ENCODE measurements at places on chromosomes 2 and 18.

DNA sequence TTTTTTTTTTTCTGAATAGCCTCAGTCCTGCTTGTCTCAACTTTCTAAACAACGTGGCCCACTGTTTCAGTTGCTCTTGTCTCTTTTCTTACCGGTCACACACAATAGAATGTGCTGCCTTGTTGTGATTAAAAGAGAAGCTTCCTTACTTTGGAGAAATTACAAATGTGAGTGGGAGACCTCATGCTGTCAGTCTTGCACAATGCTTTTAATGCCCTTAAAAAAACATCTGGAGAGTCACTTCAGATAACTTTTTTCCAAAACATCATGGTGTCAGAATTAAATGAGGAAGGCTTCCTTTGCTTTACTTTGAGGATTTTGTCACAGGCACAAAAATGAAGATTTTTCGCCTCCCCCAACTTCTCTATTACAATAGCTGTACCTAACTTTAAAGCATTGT, 37.7 kb downstream of the LHCGR start:
- H3K4me1 ChIP-seq = no peaks in the 10 kb centered on the region
- H3K4me3 ChIP-seq = no peak overlapping the region
- no peak for ATAC-seq
- H3K36me3 ChIP-seq = no peaks in the 10 kb centered on the region
- no peak overlapping the region for H3K27ac ChIP-seq

DNA sequence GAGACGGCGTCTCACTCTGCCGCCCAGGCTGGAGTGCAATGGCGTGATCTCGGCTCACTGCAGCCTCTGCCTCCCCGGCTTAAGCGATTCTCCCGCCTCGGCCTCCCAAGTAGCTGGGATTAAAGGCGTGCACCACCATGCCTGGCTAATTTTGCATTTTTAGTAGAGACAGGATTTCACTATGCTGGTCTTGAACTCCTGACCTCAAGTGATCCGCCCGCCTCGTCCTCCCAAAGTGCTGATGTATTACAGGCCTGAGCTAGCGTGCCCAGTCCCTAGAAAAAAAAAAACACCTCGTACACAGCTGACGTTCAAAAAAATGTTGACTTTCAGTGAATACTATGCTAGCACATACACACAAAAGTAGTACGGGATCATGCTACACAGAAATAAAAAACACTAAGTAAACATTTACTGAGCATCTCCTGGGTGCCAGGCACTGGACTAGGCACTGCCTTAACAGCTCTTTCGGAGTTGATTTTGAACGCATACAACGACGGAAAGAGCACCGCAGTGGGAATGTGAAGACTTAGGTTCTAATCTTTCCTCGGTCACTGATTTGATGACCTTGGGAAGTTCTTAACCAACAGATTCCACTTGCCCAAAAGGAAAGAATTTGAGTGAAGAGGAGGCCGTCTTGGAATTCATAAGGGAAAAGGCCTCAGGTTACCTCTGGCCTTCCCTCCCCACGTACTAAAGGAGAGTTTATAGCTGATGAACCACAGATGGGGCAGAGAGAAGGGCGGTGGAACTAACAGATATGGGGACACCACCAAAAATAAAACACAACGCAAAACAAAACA, 1.1 kb downstream of the DNAJC27 start:
- H3K27me3 ChIP-seq = no peaks in the 10 kb centered on the region
- peak overlapping the region; percentile 100 for H3K27ac ChIP-seq
- peaks cover 20% of the 10 kb centered on the region for H3K4me1 ChIP-seq
- H3K36me3 ChIP-seq = peaks cover 9% of the 10 kb centered on the region
- H3K4me3 ChIP-seq = peak overlapping the region; percentile 96
- no peak for ATAC-seq

- H3K36me3 ChIP-seq = no peaks in the 10 kb centered on the region
- H3K4me1 ChIP-seq = no peaks in the 10 kb centered on the region
- no peak for ATAC-seq
- no peaks in the 10 kb centered on the region for H3K27me3 ChIP-seq
- H3K4me3 ChIP-seq = no peak overlapping the region
- no peak overlapping the region for H3K27ac ChIP-seq
These were observed 57.3 kb upstream of the FAM117B start for GRCh38 chr2:202577250-202578183.

- H3K27me3 ChIP-seq = no peaks in the 10 kb centered on the region
- H3K4me1 ChIP-seq = peaks cover 7% of the 10 kb centered on the region
- ATAC-seq = no peak
- peaks cover 6% of the 10 kb centered on the region for H3K36me3 ChIP-seq
- no peak overlapping the region for H3K27ac ChIP-seq
These were observed 9.1 kb downstream of the GPR155 start for GRCh38 chr2:174477759-174478158.

DNA sequence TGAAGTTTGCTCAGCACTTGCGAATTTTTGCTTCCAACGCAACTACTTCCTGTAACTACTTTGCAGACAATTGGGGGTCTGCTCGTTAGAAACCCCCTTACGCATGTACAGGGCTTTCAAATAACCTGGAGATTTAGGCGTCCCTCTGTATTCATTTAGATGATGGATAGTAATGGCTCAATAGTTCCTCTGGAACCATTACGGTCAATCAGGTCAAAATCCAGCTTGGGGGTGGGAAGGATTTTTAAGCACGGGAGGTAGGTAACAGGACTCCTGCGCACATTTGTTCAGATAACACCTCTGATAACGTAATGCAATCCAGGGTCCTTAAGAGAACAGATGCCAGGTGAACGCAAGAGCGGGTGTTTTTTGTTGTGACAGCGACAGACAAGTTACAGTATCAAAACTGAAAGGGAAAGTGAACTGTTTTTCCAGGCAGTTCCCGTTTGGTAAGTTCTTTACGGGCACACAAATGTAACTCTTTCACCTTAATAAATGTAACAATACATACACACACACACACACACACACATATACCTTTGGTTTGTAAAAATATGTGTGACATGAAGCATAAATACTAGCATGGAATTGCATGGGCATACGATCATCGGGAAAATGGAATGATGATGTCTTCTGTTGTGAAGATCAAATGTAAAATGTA, 3.8 kb upstream of the OSR1 start:
- H3K4me3 ChIP-seq = peak overlapping the region; percentile 93
- ATAC-seq = no peak
- peaks cover 48% of the 10 kb centered on the region for H3K4me1 ChIP-seq
- H3K27me3 ChIP-seq = peaks cover 67% of the 10 kb centered on the region

- H3K27ac ChIP-seq = no peak overlapping the region
- no peaks in the 10 kb centered on the region for H3K27me3 ChIP-seq
- peaks cover 57% of the 10 kb centered on the region for H3K36me3 ChIP-seq
- no peak overlapping the region for H3K4me3 ChIP-seq
These were observed 40.3 kb downstream of the SRBD1 start for GRCh38 chr2:45570671-45571334.

DNA sequence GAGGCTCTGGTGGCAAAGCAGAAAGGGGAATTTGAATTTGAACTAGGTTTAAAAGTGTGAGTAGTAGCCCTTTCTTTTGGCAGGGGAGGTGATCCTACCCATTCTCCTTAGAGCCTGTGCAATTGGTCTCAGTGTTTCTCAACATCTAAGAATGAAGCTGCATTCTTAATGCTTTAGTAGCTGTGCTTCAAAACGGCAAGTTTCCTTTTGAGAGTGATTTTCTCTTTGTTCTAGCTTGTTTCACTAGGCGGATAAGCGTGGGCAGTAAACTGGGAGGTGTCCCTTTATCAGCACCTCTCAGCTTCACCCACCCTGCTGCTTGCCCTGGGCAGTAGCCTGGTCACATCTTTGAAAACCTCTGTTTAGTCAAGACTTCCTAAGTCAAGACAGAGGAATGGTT, 6.7 kb downstream of the CRIM1 start:
- H3K27me3 ChIP-seq = peaks cover 29% of the 10 kb centered on the region
- no peak overlapping the region for H3K4me3 ChIP-seq
- H3K4me1 ChIP-seq = peaks cover 14% of the 10 kb centered on the region

DNA sequence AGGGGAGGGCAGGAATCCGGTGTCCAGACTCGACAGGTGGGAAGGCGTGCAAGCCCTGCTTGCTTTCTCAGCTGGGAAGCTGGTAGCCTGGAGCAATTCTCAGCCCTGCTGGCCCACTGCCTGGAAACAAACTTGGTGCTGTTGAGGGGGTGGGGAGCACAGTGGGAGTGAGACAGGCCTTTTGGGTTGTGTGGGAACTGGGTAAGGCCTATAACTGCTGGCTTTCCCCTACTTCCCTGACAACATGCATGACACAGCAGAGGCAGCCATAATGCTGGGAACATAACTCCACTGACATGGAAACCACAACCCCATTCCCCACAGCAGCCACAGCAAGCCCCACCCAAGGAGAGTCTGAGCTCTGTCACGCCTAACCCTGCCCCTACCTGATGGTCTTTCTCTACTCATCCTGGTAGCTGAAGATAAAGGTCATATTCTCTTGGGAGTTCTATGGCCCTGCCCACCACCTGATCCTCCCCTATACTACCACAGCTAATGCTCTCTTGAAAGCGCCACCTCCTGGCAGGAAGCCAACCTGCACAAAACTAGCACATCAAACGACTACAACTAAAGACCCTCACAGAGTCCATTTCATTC, 122.9 kb upstream of the ACVR1C start:
- peaks cover 77% of the 10 kb centered on the region for H3K36me3 ChIP-seq
- no peaks in the 10 kb centered on the region for H3K27me3 ChIP-seq
- peak; percentile 81 for ATAC-seq
- H3K27ac ChIP-seq = peak overlapping the region; percentile 8
- no peak overlapping the region for H3K4me3 ChIP-seq

- ATAC-seq = no peak
- no peaks in the 10 kb centered on the region for H3K36me3 ChIP-seq
- no peak overlapping the region for H3K27ac ChIP-seq
- no peak overlapping the region for H3K4me3 ChIP-seq
- peaks cover 6% of the 10 kb centered on the region for H3K4me1 ChIP-seq
These were observed 45.8 kb upstream of the ID2 start for GRCh38 chr2:8636041-8636491.

DNA sequence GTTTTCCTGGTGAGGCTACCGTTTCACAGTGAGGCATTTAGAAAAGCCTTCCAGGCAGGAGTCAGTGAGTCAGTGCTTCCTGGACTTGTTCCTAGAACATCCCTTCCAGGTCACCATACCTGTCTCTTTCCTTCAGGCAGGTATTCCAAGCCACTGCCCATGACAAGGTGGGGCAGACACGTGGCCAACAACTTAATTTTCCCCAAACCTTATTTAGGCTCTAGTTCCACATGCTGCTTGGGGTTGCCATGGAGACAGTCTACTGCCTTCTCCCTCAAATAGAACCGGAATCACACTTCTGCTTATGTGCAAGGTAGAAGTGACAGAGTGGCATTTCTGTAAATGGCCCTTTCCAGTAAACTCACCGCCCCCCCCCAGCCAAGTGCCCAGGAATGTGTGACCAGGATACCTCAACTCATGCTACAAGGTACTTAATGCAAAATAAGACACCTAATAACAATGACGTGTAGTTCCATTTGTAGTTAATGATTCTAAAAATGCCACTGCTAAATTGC, 258.3 kb downstream of the PRKCE start:
- H3K4me1 ChIP-seq = peaks cover 46% of the 10 kb centered on the region
- peak overlapping the region; percentile 67 for H3K27ac ChIP-seq
- ATAC-seq = peak; percentile 87
- no peaks in the 10 kb centered on the region for H3K27me3 ChIP-seq

DNA sequence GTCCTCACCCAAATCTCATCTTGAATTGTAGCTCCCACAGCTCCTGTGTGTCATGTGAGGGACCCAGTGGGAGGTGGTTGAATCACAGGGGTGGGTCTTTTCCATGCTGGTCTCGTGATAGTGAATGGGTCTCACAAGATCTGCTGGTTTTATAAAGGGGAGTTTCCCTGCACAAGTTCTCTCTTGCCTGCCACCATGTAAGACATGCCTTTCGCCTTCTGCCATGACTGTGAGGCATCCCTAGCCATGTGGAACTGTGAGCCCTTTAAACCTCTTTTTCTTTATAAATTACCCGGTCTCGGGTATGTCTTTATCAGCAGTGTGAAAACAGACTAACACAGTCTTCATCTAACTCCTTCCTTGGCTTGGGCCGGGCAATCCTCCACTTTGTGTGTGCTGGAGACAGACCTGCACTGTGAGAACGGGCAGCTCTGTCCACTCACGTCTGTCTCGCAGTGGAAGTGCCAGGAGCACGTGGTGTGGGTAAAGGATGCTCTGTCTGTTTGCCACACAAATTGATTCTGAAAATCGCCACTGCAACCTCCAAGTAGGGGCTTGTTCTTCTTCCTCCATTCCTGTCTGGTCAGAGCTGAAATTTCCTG, 47.6 kb upstream of the OTOS start:
- H3K27me3 ChIP-seq = peaks cover 27% of the 10 kb centered on the region
- no peaks in the 10 kb centered on the region for H3K36me3 ChIP-seq
- H3K27ac ChIP-seq = no peak overlapping the region

DNA sequence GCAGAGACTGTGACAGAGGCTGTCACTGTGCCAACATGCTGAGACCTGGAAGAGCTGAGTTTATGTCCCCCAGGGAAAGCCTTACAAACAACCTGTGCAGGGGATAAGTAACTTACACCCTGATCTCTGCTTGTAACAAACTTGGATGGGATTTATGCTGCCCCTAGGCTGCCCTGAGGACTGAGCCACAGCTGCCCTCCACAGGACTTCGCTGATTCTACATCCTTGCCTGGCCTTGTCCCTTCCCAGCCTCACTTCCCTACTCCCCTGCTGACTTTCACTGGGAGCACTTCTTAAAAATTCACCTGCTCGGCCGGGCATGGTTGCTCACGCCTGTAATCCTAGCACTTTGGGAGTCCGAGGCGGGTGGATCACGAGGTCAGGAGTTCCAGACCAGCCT, 45.9 kb upstream of the ASAP2 start:
- no peak overlapping the region for H3K4me3 ChIP-seq
- no peaks in the 10 kb centered on the region for H3K4me1 ChIP-seq
- peaks cover 22% of the 10 kb centered on the region for H3K27me3 ChIP-seq
- H3K27ac ChIP-seq = no peak overlapping the region
- no peak for ATAC-seq

DNA sequence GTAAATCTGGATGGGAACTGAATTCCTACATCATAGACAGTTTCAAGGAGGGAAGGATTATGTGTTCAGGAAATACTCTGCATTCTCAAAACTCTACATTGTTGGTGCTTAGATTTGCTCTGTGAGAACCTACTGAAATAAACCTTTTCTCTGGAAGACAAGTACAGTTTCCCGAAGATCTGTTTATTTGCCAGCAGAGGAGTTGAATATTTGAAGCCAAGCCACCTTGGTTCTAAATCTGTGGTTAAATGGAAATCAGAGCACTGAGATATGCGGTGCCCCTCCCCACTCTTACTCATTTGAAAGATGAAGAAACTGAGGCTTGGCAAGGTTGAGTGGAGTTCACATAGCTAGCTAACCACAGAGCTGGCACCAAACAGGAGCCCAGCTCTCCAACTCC, 146.3 kb upstream of the CTAGE1 start:
- H3K27ac ChIP-seq = no peak overlapping the region
- H3K4me3 ChIP-seq = no peak overlapping the region
- H3K36me3 ChIP-seq = no peaks in the 10 kb centered on the region
- peaks cover under 1% of the 10 kb centered on the region for H3K4me1 ChIP-seq
- no peak for ATAC-seq
- peaks cover 21% of the 10 kb centered on the region for H3K27me3 ChIP-seq

DNA sequence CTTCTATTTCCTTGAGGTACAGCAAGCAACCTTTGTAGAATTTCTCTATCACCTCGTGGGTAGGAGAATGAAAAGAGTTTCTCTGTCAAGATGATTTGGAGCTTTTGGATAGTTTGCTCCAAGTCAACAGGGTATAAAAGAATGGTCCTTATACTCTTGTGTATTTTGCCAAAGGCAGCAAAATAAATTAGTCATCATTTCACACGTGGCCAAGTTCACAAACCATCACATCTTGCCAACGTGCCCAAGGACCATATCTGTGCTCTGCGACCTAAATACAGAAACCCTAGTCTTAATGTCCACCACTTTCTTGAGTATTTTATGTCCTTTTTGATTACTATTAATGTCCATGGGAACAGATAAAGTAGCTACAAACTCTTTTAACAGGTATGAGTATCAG, 262.9 kb downstream of the AFF3 start:
- no peaks in the 10 kb centered on the region for H3K27me3 ChIP-seq
- H3K4me1 ChIP-seq = peaks cover 76% of the 10 kb centered on the region
- H3K36me3 ChIP-seq = peaks cover 24% of the 10 kb centered on the region
- no peak overlapping the region for H3K27ac ChIP-seq
- ATAC-seq = no peak
- no peak overlapping the region for H3K4me3 ChIP-seq
